ENCODE measurements at places on chromosomes 13 and 19.

DNA sequence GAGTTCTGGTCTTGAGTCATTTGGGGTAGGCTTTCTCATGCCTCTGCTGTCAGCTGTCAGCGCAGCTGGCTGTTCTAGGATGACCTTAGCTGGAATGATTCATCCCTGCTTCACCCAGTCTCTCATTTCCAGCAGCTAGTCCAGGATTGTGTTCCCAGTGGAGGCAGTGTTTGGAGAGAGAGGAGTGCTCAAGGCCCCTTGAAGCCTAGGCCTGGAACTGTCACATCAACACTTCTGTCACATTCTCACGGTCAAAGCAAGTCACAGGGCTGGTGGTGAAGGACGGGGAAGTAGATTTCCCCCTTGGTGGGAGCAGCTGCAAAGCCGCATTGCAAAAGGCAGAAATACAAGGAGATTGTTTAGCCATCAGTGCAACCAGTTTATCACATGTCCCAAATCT is 15.2 kb downstream of the TPT1 start:
- no peak for DNase-seq

- DNase-seq, result no peak
Measured at GRCh38 chr19:55156202-55157063, 1.1 kb downstream of the TNNI3 start.

DNA sequence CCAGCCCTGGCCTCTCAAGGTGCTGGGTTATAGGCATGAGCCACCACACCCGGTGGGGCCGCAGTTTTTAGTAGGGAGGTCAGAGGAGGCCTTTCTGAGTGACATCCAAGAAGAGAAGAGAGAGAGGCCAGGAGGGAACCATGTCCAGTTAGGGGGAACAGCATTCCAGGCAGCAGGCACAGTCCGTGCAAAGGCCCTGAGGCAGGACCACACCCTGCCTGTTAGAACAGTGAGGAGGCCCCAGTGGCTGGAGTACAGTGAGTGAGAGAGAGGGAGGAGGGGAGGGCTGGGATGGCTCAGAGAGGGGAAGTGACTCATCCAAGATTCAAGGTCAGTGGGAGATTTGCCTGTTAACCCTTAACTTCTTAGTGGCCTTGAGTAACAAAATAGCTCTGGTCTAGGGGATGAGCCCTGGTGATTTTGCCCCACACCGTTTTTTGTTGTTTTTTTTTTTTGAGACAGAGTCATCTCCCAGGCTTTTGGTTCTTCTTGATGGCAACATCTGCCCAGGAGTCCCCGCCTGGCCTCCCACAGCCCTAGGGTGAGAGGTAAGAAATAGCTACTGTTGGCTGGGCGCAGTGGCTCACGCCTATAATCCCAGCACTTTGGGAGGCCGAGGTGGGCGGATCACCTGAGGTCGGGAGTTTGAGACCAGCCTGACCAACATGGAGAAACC is 2.7 kb upstream of the PLIN3 start:
- DNase-seq, result peak; percentile 24

DNA sequence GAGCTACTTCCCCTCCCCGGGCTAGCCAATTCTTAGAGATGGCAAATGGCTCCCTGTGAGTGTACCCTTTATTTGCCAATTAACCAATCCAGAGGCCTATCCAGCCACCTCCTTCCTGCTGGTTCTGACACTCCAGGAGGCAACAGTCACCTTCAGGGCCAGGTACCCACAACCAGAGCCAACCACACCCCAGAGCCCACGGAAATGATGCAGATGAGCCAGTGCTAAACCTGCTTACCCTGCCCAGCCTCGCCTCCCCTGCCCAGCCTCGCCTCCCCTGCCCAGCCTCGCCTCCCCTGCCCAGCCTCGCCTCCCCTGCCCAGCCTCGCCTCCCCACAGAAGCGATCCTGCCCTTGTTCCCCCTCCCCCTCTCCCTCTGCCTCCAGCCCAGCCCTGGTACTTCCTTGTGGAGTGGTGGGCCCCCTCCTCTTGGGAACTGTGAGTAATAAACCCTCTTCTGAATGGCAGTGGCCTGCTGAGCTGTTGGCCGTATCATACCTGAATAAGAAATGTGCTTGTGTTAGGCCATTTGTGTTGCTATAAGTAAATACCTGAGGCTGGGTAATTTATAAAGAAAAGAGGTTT is 173.8 kb upstream of the RNF113B start:
- no peak for DNase-seq

GRCh38 chr13:26202365-26202972 is 19.6 kb downstream of the RNF6 start:
- no peak for DNase-seq

DNA sequence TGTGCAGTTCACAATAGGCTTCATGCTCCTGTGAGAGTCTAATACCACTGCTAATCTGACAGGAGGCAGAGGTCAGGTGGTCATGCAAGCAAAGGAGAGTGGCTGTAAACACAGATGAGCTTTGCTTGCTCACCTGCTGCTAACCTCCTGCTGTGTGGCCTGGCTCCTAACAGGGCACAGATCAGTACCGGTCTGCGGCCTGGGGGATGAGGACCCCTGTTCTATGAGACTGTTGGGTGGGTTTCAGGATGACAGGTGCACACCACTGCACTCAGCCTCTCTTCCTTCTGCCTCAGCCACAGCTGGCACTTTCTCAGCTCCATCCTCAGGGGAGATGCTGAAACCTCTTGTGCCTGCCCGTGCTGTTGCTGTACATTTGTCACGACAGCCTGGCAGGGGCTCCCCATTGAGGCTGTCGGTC is 9.7 kb downstream of the CLEC4G start:
- no peak for DNase-seq

- no peak for DNase-seq
Measured at GRCh38 chr13:90395846-90396245, 951.6 kb upstream of the MIR17HG start.

DNA sequence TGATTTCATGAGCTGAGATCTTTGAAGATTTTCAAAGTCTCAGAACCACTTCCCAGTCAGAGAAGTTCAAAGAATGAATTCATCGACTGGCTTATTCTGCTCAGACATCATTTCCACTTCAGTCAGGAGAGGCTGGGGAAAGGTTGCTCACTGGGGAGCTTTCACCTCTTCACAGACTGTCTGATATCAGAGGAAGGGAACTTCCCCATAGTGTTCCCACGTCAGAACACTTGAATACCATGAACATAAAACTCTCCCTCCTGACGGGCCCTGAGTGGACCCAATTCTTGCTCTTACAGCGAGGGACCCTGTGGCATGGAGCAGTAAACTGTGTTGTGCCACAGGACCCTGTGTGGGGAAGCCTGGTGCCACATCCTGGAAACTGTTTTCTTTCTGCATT is 492.6 kb downstream of the COG6 start:
- DNase-seq, result no peak

GRCh38 chr13:113979791-113980471 is 6.1 kb upstream of the C13orf46 start:
- peak; percentile 12 for DNase-seq

GRCh38 chr19:6023085-6023682 is 45.2 kb upstream of the RANBP3 start:
- DNase-seq, result no peak

- no peak for DNase-seq
Measured at GRCh38 chr19:16222806-16223205, 25.1 kb downstream of the AP1M1 start.

- DNase-seq, result no peak
Measured at GRCh38 chr13:109271555-109272541, 514.5 kb downstream of the IRS2 start.

DNA sequence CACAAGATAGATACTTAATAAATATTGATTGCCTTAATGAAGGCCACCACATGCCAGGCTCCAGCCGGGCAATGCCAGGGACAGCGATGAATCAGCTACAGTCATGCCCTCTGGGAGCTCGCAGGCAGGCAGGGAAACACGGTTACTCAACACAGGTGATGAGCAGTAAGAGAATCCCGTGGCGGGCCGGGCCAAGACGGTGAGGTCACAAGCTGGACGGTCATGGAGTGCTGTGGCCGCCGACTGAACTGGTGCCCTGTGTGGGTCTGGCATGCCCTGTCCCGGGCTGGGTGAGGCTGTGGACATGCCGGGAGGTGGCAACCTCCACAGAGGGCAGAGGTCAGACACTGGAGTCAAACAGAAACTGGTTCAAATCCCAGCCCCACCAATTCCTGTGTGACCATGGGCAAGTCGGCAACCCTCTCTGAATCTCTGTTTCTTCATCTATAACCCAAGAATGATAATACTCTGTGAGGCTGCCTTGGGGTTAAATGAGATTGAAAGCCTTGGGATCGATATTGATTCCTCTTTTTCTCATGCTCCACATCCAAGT is 13.2 kb upstream of the PAK4 start:
- DNase-seq, result no peak

- no peak for DNase-seq
Measured at GRCh38 chr13:44403461-44404056, 29.9 kb downstream of the SERP2 start.

DNA sequence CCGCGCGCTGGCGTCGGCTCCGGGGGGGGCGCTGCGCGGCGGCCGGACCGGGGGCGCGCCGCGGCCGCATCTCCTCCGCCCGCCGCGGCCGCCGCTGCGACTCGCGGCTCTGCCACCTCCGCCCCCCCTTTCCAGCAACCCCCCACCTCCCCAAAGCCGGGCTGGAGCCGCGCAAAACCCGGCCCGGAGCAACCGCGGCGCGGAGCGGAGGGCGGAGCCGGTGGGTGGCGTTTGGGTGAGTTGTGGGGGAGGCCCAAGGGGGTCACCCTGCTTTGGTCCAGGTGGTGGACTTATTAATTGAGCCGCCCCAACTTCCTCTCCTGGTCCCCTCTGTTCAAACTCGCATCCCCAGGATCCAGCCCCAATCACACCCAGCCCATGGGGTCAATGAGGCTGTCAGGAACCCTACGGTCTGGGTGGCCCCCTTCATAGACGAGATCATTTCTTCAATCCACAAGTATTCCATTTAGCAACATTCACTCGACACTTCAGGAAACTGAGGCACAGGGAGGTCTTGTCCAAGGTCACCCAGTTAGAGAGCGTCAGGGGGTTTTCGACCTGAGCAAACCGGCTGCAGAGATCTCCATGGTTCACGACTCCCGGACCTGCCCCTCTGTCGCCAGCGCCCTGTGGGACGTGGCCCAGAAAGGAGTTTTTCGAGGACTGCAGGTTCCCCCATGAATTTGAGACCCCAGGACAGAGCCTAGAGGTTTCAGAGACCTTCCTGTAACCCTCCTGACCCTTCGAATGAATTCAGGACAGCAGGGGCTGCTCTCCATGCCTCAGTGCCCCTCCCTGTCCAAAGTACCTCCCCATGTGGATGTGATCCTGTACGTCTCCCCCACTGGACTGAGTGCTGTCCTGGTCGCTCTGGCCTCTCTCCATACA is 22.4 kb upstream of the SEMA6B start:
- no peak for DNase-seq

- no peak for DNase-seq
Measured at GRCh38 chr13:105587786-105588185, 947.7 kb downstream of the EFNB2 start.

DNA sequence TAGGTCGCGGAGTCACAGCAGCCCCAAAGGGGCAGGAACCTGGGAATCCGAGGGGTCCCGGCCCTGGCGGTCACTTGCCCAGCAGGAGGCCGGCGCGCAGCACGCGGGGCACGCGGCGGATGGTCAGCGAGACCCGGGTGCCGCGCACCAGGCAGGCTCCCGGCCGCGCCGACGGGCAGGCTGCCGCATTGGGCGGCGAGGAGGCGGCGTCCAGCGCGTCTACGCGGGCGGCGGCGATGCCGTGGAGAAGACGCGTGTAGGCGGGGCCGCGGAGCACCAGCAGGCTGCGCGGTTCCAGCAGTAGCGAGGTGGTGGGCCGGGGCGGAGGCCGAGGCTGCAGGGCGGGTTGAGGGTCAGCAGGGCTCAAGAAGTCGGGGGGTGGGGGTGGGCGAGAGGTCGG is 607 bp upstream of the SYNE4 start:
- peak; percentile 60 for DNase-seq

- DNase-seq, result no peak
Measured at GRCh38 chr13:96710166-96710862, 284.0 kb downstream of the OXGR1 start.

Data from uterus (tissue), 4 donors.